Iris pigment epithelial cell (primary cell): ENCODE measurements at places on chromosomes 13 and 19.

GRCh38 chr13:105991622-105992277 lies 543.7 kb downstream of the EFNB2 start:
- DNase-seq = peak; percentile 77

DNA sequence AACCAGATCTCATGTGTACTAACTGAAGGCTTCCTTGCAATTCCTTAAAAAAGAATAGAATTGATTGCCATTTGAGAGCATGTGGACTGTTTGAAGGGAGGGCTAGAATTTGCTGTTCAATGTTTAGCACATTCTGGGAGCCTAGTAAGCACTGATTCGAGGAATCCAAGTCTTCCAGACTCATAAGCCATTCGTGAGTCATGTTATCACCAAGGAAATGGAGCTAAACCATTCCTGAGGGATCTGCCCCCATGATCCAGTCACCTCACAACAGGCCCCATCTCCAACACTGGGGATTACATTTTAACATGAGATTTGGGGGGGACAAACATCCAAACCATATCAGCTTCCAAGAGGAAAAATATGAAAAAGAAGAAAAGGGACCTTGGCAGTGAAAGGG lies 276.4 kb downstream of the KCNRG start:
- DNase-seq = no peak

DNA sequence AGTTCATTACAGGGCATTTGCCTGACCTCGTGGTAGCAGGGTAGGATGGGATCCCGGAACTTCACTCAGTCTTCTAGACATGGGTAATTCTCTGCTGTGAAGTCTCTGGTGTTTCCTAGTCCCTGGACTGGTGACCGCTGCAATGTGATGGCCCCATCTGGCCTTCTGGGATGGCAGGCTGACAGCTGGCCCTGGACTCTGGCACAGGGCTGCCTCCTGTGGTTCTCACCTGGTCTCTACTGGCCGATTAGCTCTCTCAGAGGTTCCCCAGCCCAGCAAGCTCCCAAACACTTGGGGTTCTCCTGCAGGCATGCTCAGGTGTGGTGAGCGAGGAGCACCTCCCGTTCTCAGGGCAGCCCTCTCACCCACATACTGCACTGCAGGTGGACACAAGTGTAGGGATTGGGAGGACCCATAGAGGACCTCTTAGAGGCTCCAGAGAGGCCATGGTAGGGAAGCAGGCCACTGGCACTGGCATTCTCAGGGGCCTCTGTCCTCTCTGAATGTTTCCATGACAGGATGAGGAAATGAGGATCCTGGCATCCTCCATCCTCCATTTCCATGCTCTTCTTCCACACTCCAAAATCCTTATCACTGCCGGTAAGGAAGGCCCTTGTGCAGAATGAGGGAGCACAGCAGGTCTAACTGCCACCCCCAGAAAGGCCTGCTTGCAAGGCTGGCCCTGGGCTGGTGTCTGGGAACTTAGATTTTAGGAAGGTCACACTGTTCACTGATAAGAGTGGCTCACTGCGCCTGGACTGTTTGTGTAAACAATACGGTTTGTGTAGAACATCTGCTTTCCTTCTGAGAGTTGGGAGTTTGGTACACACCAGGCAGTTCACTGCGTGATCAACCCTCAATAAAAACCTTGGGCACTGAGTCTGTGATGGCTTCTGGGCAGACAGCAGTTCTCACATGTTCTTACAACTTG lies 31.5 kb upstream of the FARP1 start:
- no peak for DNase-seq

- no peak for DNase-seq
Measured at GRCh38 chr13:93765062-93765461, 538.5 kb downstream of the GPC6 start.

GRCh38 chr13:83753912-83754624 lies 128.2 kb downstream of the SLITRK1 start:
- peak; percentile 55 for DNase-seq
